ENCODE measurements at places on chromosomes 12 and 14. TPM values are rescaled to one million over a fixed set of nuclear protein-coding genes. Genes with fewer than 3 reads are reported as not detected.

Gene NRL
- 4.5 TPM for total RNA-seq

DNA sequence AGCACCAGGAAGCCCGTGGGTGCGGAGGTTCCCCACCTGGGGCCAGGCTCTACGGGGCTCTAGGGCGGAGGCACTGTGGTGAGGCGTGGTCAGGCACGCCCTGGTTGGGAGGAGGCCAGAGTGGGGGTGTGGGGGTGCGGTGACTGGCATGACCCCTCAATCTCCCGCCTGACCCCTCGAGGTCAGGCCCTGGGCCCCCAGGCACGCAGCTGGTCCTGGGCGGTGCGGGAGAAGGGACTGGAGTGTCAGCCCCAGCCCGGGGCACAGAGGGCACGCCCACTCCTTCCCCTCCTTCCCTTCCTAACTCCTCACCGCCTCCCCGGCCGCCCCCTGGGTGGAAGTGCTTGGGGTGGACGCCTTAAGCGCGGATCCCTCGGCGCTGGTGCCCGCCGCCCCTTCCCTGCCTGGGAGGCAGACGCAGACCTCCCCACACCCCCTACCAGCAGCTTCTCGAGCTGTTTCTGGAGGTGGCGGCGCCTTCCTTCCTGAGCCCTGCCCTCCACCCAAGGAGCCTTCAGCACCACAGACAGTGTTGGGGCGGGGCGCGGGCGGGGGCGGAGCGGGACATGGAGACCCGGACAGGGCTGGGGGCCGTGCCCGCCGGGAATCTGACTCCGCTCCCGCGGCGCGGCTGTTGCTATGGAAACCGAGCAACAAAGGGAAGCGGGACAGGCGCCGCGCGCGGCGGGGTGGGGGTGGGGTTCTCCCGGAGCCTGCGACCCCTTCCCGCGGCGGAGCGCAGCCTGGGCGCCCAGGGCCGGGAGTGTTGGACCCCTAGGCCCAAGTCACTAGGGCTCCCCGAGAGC is 741 bp upstream of the CRIP2 start:
- DNase-seq = peak; percentile 95

DNA sequence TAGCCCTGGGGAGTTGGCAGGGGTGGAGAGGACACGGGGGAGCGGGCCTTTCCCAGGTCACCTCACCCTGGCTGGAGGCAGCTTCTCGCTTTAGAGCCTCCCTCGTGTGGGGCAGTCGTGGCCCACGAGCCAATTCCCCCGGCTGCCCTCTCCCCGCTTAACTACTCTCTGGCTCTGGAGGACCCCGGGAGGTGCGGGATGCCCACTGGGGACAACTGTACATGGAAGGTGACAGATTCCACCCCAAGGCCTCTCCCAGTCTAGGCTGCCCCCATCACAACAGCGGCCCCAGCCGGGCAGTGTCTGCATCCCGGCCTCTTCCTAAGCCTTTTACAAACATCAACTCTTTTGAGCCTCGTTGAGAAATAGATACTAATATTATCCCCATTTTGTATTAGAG is 78.1 kb downstream of the KIF26A start:
- DNase-seq = no peak

Gene KLRG1
- 1.0 TPM for total RNA-seq

DNA sequence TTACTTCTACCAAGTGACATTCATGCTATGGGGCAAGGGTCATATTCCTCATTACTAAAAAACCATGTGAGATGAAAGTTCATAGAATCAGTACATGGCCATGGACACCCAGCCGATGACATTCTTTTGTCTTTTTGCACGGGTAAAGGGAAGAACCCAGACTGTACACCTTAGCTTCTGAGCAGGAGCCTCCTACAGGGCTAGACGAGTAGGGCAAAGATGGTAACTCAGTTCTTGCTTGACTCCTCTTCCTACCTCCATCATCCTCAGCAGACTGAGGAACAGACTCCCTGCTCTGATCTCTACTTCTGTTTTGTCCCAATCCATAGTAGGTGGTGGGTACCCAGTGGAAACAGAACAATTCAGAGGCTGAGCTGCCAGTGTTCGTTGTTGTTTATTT is 281.3 kb downstream of the NPAS3 start:
- no peak for DNase-seq

DNA sequence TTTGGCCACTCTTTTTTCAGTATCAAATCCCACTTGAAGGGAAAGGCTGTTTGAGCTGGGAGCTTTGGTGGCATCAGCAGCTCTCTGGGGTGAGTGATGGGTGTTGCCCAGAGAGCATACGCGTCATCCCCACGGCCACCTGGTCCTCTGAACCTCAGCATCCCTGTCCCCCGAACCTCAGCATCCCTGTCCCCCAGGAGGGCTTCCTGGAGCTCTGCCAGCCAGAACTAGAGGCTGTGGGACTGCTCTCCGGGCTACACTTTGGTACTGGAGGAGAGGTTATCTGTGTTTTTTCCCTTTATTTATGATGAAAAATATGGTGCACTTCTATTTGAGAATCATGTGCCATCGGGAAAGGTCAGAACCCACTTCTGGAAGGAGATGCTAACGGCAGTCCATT is 131.5 kb upstream of the RTL1 start:
- DNase-seq = no peak

DNA sequence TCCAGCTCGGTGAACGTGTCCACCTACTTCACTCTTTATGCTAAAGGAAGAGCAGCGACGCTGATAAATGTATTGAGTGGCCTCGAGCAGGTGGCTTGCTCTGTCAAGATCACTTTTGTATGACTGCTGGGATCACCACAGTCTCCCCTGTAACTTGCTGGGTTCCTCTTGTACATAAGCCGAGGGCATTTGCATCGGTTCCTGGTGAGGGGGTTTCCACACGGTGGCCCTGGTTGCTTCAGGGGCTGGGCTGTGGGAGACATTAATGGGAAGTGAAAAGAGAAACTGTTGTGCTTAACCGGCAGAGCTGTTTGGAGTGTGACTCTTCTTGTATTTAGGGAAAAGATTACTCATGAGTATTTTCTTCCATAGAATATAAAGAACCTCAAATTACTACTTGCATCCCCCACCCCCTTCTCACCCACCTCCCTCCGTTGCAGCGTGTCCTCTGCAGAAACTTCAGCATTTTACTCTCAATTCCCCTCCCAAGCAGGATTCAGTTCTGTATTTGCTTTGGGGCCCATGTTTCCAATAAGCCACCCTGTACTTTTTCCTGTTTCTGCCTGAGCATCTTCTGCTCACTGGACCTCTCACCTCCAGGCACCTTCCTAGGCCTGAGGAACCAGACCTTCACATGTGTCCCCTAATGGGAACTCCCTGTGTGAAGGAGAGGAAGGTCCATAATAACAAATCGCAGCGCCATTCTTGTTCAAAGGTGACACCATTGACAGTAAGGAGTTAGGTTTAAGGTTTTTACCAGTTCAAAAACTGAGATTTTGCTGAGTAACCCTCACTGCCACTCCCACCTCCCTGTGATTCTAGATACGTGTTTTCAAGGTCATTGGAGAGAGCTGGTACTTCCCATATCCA is 187.0 kb downstream of the ETV6 start:
- no peak for DNase-seq

GRCh38 chr12:76057326-76057725 is 25.8 kb upstream of the PHLDA1 start:
- no peak for DNase-seq

GRCh38 chr12:112847708-112848337 is 56.3 kb downstream of the RPH3A start:
- DNase-seq = no peak

- no peak for DNase-seq
These were observed 22.5 kb downstream of the ADGRD1 start for GRCh38 chr12:130976171-130976720.

DNA sequence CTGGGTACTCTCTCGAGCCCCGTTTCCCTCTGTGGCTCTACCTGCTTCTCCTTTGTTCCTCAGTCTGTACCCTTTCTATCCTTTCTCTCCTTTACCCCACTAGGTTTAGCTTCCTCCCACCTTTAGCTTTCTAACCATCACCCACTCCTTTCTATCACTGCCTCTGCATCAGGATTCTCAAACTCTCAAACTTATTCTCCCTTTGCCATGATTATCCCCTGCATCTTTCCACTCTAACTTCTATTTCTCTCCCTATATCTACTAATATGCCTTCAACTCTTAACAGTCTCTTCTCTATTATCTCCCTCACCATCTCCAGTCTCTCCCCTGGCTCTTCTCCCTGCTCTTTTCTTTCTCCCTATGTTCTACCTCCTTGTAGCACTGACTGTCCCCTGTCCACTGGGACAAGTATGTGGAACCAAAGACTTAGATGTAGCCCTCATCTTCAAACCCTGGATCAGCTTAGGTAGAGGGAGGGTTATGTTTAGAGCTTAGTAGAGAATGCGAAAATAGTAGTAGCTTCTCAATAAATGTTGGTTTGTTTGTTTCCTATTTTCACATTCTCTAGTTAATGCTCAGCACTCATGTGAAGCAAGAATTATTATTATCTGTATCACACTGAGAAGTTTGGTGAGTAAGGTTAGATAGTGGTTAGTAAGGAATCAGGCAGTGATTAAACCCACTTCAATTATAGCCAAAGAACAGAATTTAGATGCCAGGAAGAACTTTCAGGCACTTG is 3.4 kb downstream of the GDF11 start:
- no peak for DNase-seq

- DNase-seq = no peak
These were observed 2.9 kb downstream of the RAD52 start for GRCh38 chr12:946631-947030.

- no peak for DNase-seq
These were observed 236.7 kb downstream of the MDGA2 start for GRCh38 chr14:47438650-47439140.

Gene ADAM21
- 0.67 TPM for total RNA-seq

- no peak for DNase-seq
These were observed 1.7 kb downstream of the HSPA2 start for GRCh38 chr14:64541972-64542835.

Gene CCDC38
- not detected for total RNA-seq

DNA sequence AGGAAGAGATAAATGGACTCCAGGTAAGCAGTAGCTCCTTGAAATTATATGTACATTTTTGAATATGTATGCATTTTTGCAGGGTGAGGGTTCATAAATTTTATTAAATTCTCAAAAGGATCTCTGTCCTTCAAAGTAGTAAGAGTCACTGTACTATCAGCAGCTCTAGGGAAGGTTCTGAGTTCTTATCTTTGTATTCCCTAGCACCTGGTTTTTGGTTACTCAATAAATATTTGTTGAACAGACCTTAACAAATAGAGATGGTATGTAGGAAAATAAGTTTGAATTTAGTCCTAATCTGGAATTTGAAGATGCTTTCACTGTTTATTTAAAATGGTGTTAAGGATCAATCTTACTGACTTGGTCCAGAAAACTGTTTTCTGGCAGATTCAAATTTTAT is 18.3 kb downstream of the LEMD3 start:
- no peak for DNase-seq

DNA sequence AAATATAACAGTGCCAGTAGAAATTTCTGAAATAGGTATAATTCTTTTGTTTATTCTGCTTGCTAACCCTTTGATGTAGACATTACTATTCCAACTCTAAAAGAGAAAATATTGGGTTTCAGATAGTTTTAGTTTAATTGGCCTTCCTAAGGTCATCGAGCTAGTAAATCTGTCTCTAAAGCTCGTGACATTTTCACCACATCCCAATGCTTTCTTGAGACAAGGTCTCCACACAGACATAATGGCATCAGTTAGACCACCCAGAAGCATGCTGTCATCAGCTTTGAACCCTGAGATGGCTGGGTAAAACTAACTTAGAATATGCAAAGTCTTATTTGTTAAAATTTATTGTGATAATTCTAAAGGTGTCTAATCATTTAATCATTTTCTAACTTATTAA is 52.0 kb downstream of the PIK3C2G start:
- DNase-seq = no peak

GRCh38 chr14:35991356-35991755 is 165.2 kb downstream of the BRMS1L start:
- DNase-seq = no peak

- peak; percentile 21 for DNase-seq
These were observed 132.4 kb upstream of the NEDD1 start for GRCh38 chr12:96774496-96775256.
